Ureter (tissue), 1 donor: ENCODE measurements at places on chromosomes 6 and 20.

DNA sequence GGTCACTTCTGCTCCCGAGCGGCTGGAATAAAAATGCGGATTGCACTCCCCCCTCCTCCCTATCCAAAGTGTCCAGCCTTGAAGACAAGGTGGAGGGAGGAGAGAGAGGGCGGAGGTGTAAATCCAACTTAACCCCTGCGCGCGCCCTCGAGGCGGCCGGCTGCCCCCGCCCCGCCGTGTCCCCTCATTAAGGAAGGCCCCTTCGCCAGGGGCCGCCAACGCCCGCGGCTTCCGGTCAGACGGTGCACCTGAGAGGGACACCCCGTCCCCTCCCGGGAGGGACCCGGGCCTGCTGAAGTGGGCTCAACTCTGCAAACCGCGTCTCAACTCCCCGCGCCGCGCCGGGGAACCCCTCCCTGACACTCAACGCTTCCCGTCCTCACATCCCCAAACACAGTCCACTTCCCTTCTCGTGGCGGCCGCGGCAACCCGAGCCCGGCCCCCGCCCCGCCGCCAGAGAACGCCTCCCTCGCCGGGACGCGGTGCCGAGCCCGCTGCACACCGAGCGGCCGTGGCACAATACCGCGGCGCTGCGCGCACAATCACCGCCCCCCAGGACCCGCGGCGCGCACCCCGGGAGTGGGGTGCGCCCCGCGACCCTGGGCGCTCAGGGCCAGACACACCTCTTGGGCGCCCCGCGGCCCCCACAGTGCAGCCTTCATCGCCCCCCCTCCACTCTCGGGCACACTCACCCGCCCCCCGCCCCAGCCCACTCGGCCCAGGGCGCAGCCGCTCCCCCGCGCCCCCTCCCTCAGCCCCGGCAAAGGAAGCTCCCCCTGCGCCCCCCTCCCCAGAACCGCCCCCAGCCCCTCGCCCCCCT is 102.5 kb downstream of the NOL4L start:
- peak; percentile 62 for DNase-seq

GRCh38 chr20:37867289-37868195 is 35.4 kb upstream of the VSTM2L start:
- no peak for DNase-seq

- no peak for DNase-seq
These were observed 541.2 kb upstream of the JARID2 start for GRCh38 chr6:14704383-14705271.

DNA sequence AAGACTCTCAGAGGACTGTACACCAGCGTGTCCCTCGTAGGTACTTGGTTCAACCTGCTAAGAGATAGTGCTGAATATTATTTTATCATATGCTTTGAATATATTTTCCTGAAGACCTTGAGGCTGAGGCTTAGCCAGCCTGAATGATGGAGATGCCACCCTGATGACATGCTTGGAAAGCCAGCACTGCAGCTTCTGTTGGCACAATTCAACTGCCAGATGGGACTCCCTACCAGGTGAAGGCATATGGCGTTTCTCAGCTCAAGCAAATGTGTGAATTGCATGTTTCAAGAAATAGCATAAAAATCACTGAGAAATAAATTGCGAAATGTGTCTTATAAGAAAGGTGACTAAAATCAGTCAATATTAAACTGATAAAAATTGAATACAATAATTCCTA is 228.1 kb upstream of the CST7 start:
- no peak for DNase-seq

DNA sequence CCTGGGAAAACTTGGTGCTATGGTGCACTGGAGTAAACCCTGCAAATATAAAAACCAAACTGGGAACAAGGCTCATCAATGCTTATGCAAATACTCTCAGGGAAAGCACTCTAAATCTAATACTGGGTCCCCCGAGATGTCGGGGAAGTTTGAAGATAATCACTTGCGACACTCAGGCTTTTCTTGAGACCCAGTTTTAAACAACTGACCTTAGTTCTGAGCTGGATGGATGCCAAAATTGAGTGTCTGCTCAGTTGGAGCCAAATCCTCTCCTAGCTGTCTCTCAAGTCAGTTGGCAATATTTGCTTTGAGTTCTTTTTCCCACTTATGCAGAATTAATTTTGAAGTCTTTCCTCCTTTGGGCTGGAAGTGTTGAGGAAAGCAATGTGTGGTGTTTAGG is 75.5 kb upstream of the CD2AP start:
- DNase-seq, result no peak

- DNase-seq, result no peak
These were observed 76.3 kb downstream of the BTBD3 start for GRCh38 chr20:11993886-11994461.

GRCh38 chr6:114272582-114272981 is 70.2 kb downstream of the HS3ST5 start:
- no peak for DNase-seq

DNA sequence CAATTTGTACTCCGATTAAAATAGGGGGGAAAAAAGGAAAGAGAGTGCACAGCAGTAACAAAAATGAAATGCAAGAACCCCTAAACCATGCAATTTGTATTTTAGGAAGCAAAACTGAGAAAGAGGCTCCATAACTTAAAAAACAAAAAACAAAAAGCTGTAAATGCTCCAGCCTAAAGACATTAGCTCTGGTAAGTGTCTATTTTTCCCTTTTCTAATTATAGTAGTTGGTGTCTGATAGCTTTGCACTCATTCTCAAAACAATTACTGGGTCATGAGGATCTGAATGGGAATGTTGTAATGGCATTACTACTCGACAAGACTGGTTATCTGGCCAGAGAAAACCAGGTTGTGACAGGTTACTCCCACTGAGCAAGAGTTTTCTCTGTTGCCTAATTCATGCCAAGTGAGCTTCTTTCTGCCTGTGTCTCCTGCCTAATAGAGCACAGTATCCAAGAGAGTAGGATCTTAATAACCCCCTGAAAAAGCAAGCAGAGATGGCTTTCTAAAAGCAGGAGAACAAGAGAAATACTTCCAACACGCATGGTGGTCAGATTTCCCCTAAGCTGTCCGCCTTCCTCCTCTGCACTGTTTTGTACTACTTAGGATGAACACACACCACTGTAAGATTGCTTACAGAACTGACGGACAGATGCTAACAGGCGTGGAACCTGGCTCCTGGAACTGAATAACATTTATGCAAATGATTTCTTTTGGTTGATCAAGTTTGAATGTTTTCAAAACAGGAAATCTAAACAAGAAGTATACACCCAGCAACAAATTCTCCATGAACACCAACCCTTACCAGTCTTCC is 86.4 kb downstream of the FKBP5 start:
- no peak for DNase-seq
